ENCODE measurements at places on chromosomes 7 and 10. TPM values are rescaled to one million over a fixed set of nuclear protein-coding genes. Genes with fewer than 3 reads are reported as not detected.

- peak overlapping the region; percentile 53 for H3K27ac ChIP-seq
- no peak overlapping the region for H3K4me3 ChIP-seq
- peaks cover 8% of the 10 kb centered on the region for H3K27me3 ChIP-seq
- no peaks in the 10 kb centered on the region for H3K4me1 ChIP-seq
- DNase-seq = peak; percentile 99
Measured at GRCh38 chr7:101729241-101729883, 88.1 kb upstream of the CUX1 start.

- DNase-seq = no peak
- no peaks in the 10 kb centered on the region for H3K4me1 ChIP-seq
- H3K27me3 ChIP-seq = peaks cover 2% of the 10 kb centered on the region
- no peak overlapping the region for H3K27ac ChIP-seq
- no peaks in the 10 kb centered on the region for H3K36me3 ChIP-seq
Measured at GRCh38 chr10:26571655-26572054, 125.8 kb upstream of the PDSS1 start.

The PALS2 gene
- total RNA-seq = 32.7 TPM

- peak overlapping the region; percentile 83 for H3K27ac ChIP-seq
- peak overlapping the region; percentile 93 for H3K4me3 ChIP-seq
- peaks cover 2% of the 10 kb centered on the region for H3K36me3 ChIP-seq
- peak; percentile 84 for DNase-seq
Measured at GRCh38 chr10:33334805-33335550, 511 bp upstream of the NRP1 start.

DNA sequence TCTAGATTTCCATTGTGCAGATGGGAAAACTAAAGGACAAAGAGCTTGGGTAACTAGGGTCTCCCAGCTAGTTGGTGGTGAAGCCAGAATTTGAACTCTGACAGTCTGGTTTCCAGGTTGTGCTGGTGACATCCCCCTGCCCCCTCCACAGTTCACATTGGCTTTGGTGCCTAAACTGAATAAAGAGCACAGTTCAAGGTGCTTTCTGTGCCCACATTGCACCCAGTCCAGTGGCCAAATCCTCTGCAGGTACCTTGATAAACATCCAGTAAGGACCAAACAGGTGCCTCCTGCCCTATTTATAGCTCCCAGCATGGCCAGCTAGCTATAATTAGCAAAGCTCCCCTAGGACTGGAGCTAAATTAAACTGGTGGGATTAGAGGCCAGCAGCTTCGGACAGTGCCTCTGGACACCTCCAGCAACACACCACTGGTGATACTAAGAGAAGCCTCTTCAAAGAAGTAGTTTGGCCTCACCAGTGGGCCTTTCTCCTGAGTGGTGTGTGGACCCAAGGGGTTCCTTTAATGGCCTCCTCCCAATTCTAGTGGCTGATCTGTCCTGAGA, 59.9 kb downstream of the KCNMA1 start:
- DNase-seq = no peak
- H3K4me1 ChIP-seq = peaks cover 18% of the 10 kb centered on the region
- H3K27me3 ChIP-seq = no peaks in the 10 kb centered on the region
- H3K36me3 ChIP-seq = no peaks in the 10 kb centered on the region
- H3K4me3 ChIP-seq = no peak overlapping the region

The CALHM3 gene
- not detected for total RNA-seq

- no peak for DNase-seq
- no peaks in the 10 kb centered on the region for H3K27me3 ChIP-seq
- H3K27ac ChIP-seq = no peak overlapping the region
- no peaks in the 10 kb centered on the region for H3K36me3 ChIP-seq
Measured at GRCh38 chr7:124276005-124276622, 243.2 kb upstream of the TMEM229A start.

The ZCWPW1 gene
- 2.6 TPM for total RNA-seq

- H3K36me3 ChIP-seq = no peaks in the 10 kb centered on the region
- H3K27ac ChIP-seq = no peak overlapping the region
- H3K4me3 ChIP-seq = peak overlapping the region; percentile 71
- DNase-seq = no peak
Measured at GRCh38 chr7:50449501-50449880, 659 bp downstream of the FIGNL1 start.

The CDK14 gene
- total RNA-seq = 30.2 TPM

The HABP2 gene
- not detected for total RNA-seq

- H3K27ac ChIP-seq = peak overlapping the region; percentile 78
- peak; percentile 2 for DNase-seq
Measured at GRCh38 chr10:95693071-95693667, 558 bp downstream of the TCTN3 start.

GRCh38 chr7:17434841-17435692, 136.6 kb downstream of the AHR start:
- H3K36me3 ChIP-seq = no peaks in the 10 kb centered on the region
- no peak overlapping the region for H3K4me3 ChIP-seq
- H3K27ac ChIP-seq = no peak overlapping the region
- H3K27me3 ChIP-seq = no peaks in the 10 kb centered on the region
- DNase-seq = no peak

- H3K27me3 ChIP-seq = no peaks in the 10 kb centered on the region
- H3K4me3 ChIP-seq = no peak overlapping the region
- DNase-seq = no peak
- H3K27ac ChIP-seq = no peak overlapping the region
- H3K4me1 ChIP-seq = no peaks in the 10 kb centered on the region
Measured at GRCh38 chr7:1059200-1060091, 15.1 kb downstream of the GPR146 start.

DNA sequence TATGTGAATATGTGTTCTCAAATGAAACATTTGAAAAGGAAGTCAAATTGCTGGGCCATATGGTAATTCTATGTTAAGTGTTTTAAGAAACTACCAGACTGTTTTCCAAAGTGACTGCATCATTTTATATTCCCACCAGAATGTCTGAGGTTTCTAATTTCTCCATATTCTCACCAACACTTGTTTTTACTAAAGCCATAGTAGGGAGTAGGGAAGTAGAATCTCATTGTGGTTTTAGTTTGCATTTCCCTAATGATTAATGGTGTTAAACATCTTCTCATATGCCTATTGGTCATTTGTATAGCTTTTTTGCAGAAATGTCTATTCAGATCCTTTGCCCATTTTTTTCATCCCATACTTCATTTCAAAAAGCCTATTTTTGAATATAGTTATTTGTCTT, 9.1 kb upstream of the SEMA4G start:
- H3K27me3 ChIP-seq = no peaks in the 10 kb centered on the region
- H3K4me3 ChIP-seq = no peak overlapping the region
- no peak for DNase-seq
- no peaks in the 10 kb centered on the region for H3K4me1 ChIP-seq

GRCh38 chr7:42978496-42978895, 46.3 kb downstream of the MRPL32 start:
- H3K27me3 ChIP-seq = no peaks in the 10 kb centered on the region
- H3K27ac ChIP-seq = no peak overlapping the region
- DNase-seq = no peak
- no peaks in the 10 kb centered on the region for H3K36me3 ChIP-seq
- H3K4me3 ChIP-seq = no peak overlapping the region

DNA sequence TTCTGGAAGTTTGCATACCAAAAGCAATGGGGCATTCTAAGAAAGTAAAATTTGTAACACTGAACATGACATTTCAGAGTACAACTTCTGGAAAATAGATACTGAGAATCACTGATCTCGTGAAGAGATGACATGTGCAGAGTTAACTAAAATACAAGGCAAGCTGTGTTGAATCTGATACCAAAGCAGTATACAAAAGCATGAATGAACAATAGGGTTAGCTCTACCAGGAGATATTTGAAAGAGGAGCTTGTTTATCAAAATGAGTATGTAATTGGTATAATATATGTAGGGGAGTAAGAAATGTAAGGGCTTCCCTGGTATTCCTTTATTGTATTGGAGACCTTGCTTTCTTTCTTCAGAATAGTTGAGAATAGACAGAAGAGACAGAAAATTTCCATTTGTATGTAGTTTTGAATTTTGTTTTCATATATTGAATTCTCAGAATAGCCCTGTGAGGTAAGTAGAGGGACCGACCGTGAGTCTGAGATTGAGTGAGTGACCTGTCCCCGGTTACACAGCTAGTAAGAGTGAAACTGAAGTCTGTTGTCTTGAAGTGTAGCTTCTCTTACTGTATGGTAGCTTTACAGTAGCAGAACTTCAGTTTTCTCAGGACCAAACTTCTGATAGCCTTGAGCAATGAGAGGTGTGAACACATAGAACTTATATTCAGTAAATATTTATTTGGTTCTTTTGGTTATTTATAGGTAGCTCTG, 5.0 kb downstream of the HBP1 start:
- no peaks in the 10 kb centered on the region for H3K27me3 ChIP-seq

All from astrocyte (in vitro differentiated cells and primary cell).